ENCODE measurements at places on chromosomes 1 and 21. TPM values are rescaled to one million over a fixed set of nuclear protein-coding genes. Genes with fewer than 3 reads are reported as not detected.

- H3K4me1 ChIP-seq, result no peaks in the 10 kb centered on the region
- no peak for DNase-seq
- no peak overlapping the region for H3K27ac ChIP-seq
- H3K27me3 ChIP-seq, result peaks cover 15% of the 10 kb centered on the region
Observed at GRCh38 chr1:182453631-182454030, 3.7 kb downstream of the RGSL1 start.

- DNase-seq, result peak; percentile 47
- peaks cover 37% of the 10 kb centered on the region for H3K4me1 ChIP-seq
- peak overlapping the region; percentile 34 for H3K27ac ChIP-seq
- H3K4me3 ChIP-seq, result peak overlapping the region; percentile 51
- no peaks in the 10 kb centered on the region for H3K36me3 ChIP-seq
- H3K27me3 ChIP-seq, result peaks cover 3% of the 10 kb centered on the region
Observed at GRCh38 chr1:155077758-155078445, 735 bp upstream of the EFNA3 start.

The SPRR1A gene
- total RNA-seq, result not detected

DNA sequence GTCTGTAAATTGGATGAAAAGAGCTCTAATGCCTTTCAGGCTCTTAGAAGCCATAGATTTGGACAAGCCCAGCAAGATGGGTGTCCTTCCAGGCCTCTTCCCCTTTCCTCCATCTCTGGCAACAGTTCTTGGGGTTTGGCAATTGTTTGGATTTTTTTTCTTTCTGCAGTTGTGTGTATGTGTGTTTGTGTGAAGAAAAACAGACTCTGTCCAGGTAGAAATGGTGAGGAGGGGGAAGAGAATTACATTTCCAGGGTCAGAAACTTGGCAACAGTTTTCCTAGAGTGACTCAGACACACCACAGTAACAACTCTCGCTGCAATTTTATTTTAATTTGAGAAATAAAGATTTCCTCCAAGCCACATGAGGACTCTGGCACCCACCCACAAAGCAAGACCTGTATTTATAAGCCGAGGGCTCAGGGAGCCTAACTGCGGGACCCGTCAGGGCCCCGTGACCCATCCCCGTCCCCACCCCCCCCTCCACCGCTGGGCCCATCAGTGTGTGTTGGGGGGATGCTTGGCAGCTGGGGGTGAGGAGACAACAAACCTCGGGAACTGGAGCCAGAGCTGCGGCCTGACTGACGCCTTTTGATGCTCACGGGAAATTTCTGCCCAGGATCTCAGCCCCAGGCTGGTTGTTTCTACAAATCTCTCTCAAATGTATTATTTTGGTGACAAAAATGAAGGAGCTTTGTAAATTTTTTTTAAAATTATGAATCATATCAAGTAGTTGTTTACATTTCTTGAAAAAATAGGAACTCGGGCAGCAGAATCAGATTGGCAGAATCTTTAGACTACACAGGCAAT lies 4.4 kb downstream of the TMEM200B start:
- H3K4me1 ChIP-seq, result peaks cover 28% of the 10 kb centered on the region
- no peaks in the 10 kb centered on the region for H3K27me3 ChIP-seq
- peaks cover 49% of the 10 kb centered on the region for H3K36me3 ChIP-seq
- H3K27ac ChIP-seq, result no peak overlapping the region
- no peak overlapping the region for H3K4me3 ChIP-seq

The RIT1 gene
- 23.1 TPM for total RNA-seq

- H3K36me3 ChIP-seq, result peaks cover 49% of the 10 kb centered on the region
- no peak for DNase-seq
- H3K27me3 ChIP-seq, result no peaks in the 10 kb centered on the region
- H3K4me3 ChIP-seq, result no peak overlapping the region
Observed at GRCh38 chr1:153929981-153930948, 7.5 kb upstream of the GATAD2B start.

The PTP4A2 gene
- 429 TPM for total RNA-seq

DNA sequence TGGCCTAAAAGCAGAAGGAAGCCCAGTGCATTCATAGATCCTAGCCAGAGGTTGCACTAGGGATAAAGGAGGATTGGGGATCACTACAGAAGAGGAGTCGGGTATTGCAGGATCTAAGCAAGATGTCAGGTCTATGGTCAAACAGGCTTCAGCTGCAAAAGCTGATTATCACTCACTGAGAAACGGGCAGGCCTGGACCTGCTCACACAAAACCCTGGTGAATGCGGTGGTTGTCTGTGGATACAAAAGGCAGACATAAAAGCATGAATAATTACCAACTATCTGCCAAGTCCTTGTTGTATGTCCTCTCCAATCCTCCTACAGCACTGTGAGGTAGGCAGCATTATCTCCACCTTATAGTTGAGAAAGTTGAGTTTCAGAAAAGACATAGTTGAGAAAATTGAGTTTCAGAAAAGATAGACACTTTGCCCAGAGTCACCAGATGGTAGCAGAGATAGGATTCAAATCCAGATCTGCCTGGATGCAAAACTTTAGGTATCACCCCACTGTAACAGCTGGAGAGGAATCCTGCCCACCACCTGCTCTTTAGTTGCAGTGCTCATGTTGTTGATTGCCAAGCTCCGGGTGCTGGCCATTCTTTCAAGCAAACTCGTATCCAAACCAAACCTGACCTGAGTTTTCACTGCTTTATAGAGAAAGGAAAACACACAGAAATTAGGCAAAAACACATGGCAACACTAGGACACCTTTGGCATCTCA lies 49.6 kb upstream of the HOOK1 start:
- H3K36me3 ChIP-seq, result no peaks in the 10 kb centered on the region
- H3K4me3 ChIP-seq, result no peak overlapping the region
- no peak for DNase-seq

- H3K36me3 ChIP-seq, result no peaks in the 10 kb centered on the region
- H3K4me3 ChIP-seq, result no peak overlapping the region
- DNase-seq, result no peak
- no peak overlapping the region for H3K27ac ChIP-seq
- peaks cover 68% of the 10 kb centered on the region for H3K27me3 ChIP-seq
Observed at GRCh38 chr1:41317361-41317760, 43.9 kb upstream of the FOXO6 start.

- DNase-seq, result no peak
- H3K4me3 ChIP-seq, result peak overlapping the region; percentile 59
- H3K27ac ChIP-seq, result no peak overlapping the region
- H3K36me3 ChIP-seq, result 0 out of 3 replicates have a peak, but pooled peaks cover 3% of the 10 kb centered on the region
- no peaks in the 10 kb centered on the region for H3K27me3 ChIP-seq
- H3K4me1 ChIP-seq, result peaks cover 24% of the 10 kb centered on the region
Observed at GRCh38 chr1:14922942-14923726, 230.4 kb upstream of the TMEM51 start.

The MFSD2A gene
- 0.18 TPM for total RNA-seq

The KNCN gene
- not detected for total RNA-seq

The CELA3B gene
- 3.1 TPM for total RNA-seq

DNA sequence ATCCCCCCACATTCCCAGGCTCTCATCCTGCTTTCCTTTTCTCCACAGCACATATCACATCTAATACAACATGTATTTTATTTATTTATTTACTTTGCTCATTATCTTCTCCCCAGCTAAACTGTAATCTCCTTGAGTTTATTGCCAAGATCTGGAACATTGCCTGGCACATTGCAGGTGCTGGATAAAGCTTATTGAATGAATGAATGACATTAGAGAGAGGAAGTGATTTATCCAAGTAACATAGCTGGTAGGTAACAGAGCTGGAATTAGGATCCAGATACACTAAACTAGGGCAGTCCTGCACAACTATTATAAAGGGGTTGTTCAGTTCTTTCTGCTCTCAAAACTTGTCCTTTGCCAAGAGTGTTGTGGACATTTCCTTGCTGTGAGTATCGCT lies 8.6 kb upstream of the PTAFR start:
- H3K27me3 ChIP-seq, result no peaks in the 10 kb centered on the region
- H3K4me3 ChIP-seq, result no peak overlapping the region
- H3K4me1 ChIP-seq, result no peaks in the 10 kb centered on the region
- no peak overlapping the region for H3K27ac ChIP-seq
- no peak for DNase-seq

GRCh38 chr1:232244426-232244825 lies 385.5 kb downstream of the SIPA1L2 start:
- DNase-seq, result no peak
- no peaks in the 10 kb centered on the region for H3K36me3 ChIP-seq
- no peaks in the 10 kb centered on the region for H3K27me3 ChIP-seq
- no peak overlapping the region for H3K4me3 ChIP-seq
- H3K4me1 ChIP-seq, result no peaks in the 10 kb centered on the region

DNA sequence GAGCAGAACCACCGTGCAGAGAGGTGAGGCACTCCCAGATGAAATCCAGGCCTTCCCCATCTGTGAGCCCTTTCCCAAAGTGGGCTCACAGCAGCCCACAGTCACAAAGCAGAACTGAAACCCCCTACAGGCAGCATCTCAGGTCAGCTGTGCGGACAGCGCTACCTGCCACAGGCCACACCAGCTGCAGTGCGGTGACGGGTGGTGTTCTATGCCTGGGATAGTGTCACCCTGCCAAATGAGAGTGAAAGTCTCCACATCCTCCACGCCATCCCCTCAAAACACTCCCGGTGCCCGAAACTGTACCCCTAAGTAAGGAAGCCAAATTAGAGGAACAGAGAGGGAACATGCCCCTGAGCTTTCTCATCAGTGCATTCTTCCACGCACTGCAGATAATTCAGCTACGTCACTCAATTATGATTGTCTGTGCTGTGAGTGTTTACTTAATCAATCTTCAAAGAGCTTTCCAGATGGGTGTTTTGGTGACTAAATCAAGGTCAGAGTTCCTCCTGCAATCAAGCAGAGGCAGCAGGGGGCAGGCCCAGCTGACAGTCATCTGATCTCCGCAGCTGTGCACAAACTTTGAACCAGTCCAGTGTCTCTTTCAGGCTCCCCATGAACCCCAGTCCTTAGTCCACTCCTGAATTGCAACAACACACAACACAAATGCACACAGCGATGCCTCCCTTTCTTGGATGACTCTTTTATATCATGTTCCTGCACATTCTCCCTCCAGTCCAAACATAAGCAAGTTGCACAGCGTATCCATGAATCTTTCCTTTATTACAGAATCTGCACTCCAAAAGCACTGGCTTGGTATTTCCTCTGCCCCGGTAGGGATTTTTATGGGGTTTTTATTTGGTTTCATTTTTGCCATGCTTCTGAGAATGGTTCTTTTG lies 150.0 kb downstream of the TOMM20 start:
- H3K36me3 ChIP-seq, result no peaks in the 10 kb centered on the region
- H3K4me1 ChIP-seq, result peaks cover 49% of the 10 kb centered on the region
- H3K4me3 ChIP-seq, result no peak overlapping the region
- DNase-seq, result peak; percentile 77
- peak overlapping the region; percentile 2 for H3K27ac ChIP-seq
- H3K27me3 ChIP-seq, result no peaks in the 10 kb centered on the region

- no peaks in the 10 kb centered on the region for H3K4me1 ChIP-seq
- no peak overlapping the region for H3K4me3 ChIP-seq
- H3K36me3 ChIP-seq, result no peaks in the 10 kb centered on the region
- H3K27me3 ChIP-seq, result 0 out of 2 replicates have a peak, but pooled peaks cover 5% of the 10 kb centered on the region
- no peak for DNase-seq
- H3K27ac ChIP-seq, result no peak overlapping the region
Observed at GRCh38 chr1:68141071-68142021, 90.9 kb upstream of the DIRAS3 start.

- no peaks in the 10 kb centered on the region for H3K4me1 ChIP-seq
- H3K27ac ChIP-seq, result no peak overlapping the region
- no peaks in the 10 kb centered on the region for H3K36me3 ChIP-seq
Observed at GRCh38 chr1:246827396-246827795, 103.2 kb downstream of the SCCPDH start.

- H3K27me3 ChIP-seq, result no peaks in the 10 kb centered on the region
- DNase-seq, result peak; percentile 47
- H3K4me3 ChIP-seq, result no peak overlapping the region
- peaks cover 8% of the 10 kb centered on the region for H3K4me1 ChIP-seq
- peaks cover 22% of the 10 kb centered on the region for H3K36me3 ChIP-seq
- H3K27ac ChIP-seq, result peak overlapping the region; percentile 51
Observed at GRCh38 chr1:61141288-61142042, 59.1 kb downstream of the NFIA start.

- H3K27me3 ChIP-seq, result no peaks in the 10 kb centered on the region
- no peak overlapping the region for H3K27ac ChIP-seq
- no peaks in the 10 kb centered on the region for H3K36me3 ChIP-seq
- no peak for DNase-seq
- H3K4me1 ChIP-seq, result peaks cover 17% of the 10 kb centered on the region
Observed at GRCh38 chr1:156155756-156156510, 2.5 kb downstream of the SEMA4A start.

DNA sequence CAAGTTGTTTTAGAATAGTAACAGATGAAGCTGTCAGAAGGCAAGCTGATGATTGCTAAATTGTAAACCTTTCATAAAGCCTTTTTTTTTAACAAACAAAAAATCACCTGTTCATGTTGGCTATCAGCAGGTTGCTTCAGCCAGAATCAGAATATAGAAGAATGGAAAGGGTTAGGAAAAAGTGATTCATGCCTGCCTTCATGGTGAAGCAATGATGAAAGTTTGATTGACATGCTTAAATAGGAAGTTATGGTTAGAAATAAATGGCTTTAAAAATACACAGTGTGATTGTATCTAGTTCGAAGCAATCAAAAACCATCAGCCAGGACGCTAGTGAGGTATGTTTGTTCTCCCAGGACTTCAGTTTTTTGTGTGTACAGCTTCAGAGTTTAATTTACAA lies 37.9 kb downstream of the GABPA start:
- no peaks in the 10 kb centered on the region for H3K27me3 ChIP-seq
- no peak overlapping the region for H3K27ac ChIP-seq
- H3K36me3 ChIP-seq, result no peaks in the 10 kb centered on the region
- no peak overlapping the region for H3K4me3 ChIP-seq

DNA sequence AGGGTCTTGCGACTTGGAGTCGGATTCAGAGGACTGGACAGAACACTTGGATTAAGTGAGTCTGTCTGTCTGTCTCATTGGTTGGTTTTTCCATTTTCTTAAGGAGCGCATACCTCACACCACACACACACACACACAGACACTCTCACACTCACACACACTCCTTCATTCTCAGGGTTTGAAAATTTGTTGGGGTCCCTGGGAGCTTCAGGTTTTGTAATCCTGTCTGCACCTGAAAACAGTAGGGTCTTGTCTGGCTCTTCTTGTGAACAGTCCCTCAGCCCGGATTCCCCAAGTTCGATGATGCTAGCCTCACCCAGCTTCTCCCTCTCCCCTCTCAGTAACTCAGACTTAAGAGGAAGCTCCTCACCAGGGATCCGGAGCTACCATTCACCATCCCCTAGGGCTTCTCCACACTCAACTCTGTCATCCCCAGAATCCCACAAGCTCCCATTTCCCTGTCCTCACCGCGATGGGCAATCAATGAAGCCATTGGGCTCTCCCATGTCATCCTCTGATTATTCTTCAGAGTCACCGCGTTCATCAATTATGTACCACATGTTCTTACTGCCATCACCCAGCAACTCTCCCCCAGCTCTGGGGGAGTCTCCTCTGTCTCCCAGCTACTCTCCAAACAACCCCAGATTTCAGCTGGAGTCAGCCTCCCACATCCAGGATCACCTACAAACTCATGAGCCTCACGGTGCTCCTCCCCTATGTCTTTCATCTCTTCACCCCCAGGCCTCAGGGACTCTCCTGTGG lies 1530.9 kb upstream of the TPTE start:
- H3K4me3 ChIP-seq, result no peak overlapping the region
- H3K4me1 ChIP-seq, result no peaks in the 10 kb centered on the region
- peak; percentile 23 for DNase-seq
- H3K27ac ChIP-seq, result no peak overlapping the region

The MAP10 gene
- 0.69 TPM for total RNA-seq

The GJA9 gene
- total RNA-seq, result not detected

The PLA2G2D gene
- not detected for total RNA-seq

GRCh38 chr21:38709876-38710275 lies 95.9 kb upstream of the ETS2 start:
- H3K27ac ChIP-seq, result no peak overlapping the region
- no peaks in the 10 kb centered on the region for H3K27me3 ChIP-seq

The KIRREL1 gene
- total RNA-seq, result 0.22 TPM

The IVL gene
- total RNA-seq, result not detected

GRCh38 chr1:119387858-119388257 lies 19.3 kb downstream of the HAO2 start:
- H3K4me3 ChIP-seq, result no peak overlapping the region
- H3K27me3 ChIP-seq, result 0 out of 2 replicates have a peak, but pooled peaks cover 6% of the 10 kb centered on the region
- no peak overlapping the region for H3K27ac ChIP-seq
- no peaks in the 10 kb centered on the region for H3K4me1 ChIP-seq
